Ammon's horn (tissue), 1 donor: ENCODE measurements at places on chromosomes 16 and 17.
A peak's percentile ranks its signal among the peaks of the same experiment; 100 is the strongest.

DNA sequence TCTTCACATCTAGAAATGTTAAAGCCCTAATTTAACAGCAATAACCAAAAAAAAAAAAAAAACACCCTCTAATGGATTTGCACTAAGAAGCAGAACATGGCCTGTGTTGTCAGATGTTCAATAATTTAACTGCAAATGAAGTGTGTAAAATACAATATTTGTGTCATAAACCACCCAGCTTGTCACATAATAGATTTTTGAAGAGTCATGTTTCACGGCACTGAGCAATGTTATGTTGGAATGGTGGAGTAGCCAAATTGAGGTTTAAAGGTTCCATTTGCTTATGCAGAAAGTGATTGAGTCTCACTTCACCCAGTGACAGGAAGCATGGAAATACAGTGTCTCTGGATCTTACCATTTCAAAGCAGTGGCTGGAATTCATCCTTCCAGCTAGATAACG lies 173.2 kb upstream of the XYLT1 start:
- no peak for DNase-seq

DNA sequence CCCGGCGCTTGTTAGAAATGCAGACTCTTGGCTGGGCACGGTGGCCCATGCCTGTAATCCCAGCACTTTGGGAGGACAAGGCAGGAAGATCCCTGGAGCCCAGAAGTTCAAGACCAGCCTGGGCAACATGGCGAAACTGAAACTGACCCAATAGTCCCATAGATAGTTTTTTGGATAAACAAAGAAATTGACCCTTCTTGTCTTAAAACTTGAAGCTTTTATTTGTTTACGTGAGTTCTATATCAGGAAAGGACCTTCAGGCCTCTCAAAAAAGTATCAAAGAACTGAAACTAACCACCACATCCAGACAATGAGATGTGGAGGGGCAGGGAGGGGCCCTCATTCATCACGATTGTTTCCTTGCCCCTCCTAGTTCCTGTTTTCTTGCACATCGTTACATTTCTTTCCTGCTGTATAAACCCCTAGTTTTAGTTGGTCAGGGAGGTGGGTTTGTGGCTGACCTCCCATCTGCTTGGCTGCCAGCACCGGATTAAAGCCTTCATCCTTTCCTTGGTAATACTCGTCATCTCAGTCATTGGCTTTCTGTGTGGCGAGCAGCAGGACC lies 29.9 kb upstream of the PRM1 start:
- DNase-seq = no peak

GRCh38 chr17:51912939-51913338 lies 245.6 kb downstream of the CA10 start:
- no peak for DNase-seq

GRCh38 chr17:66849851-66850580 lies 15.1 kb downstream of the CACNG5 start:
- no peak for DNase-seq

DNA sequence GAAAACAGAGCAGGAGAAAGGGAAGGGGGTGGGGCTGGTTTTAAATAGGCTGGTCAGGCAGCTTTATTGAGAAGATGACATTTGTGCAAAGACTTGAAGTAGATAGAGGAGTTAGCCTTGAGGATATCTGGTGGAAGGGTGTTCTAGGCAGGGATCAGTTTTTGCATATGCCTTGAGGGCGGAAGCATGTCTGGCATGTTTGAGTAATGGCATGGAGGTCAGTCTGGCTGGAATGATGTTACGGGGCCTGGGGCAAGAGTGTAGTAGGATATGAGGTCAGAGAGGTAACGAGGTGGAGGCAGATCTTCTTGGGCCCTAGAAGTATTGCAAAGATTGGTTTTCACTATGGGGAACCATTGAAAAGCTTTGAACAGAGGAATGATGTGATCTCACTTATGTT lies 4.8 kb downstream of the RABEP1 start:
- no peak for DNase-seq

- no peak for DNase-seq
Measured at GRCh38 chr17:76659928-76660655, 16.5 kb upstream of the ST6GALNAC1 start.

GRCh38 chr16:79317521-79317920 lies 283.0 kb downstream of the MAF start:
- no peak for DNase-seq

- DNase-seq = no peak
Measured at GRCh38 chr16:1199347-1200013, 25.6 kb downstream of the TPSG1 start.

DNA sequence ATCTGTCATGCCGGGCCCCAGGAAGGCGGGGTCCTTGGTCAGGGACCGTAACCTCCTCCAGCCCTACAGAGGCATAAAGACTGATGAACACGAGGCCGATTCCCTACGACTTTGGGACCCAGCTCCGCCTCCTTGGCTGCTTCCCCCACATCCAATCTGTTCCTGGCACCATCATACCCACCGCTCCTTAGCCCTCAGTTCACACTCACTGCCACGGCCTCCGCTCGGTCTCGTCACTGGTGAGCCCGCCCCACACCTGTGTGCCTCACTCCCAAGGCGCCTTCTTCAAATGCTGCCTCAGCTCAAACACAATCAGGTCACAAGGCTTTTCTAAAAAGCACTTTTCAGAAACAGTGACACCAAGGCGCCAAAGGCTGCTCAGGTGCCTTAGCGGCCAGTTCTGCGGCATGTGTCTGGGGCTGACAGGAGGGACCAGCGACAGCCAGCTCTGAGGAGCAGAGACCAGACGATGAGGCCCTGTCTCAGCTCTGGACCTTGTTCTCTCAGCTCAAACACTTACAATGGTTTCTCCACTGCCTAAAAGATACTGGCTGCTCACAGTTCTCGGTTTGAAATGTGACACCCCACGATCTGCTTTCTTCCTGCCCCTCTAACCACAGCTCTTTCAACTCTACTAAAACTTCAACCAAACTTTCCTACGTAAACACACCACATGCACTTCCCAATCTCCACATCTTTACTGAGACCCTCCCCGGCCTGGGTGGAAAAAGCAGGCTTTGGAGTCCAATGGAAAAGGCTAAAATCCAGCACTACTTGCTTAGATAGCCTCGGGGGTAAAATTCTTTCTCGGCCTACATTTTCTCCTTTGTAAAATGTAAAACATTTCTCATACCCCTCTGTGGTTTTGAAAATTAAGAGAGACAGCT lies 33.2 kb downstream of the CYB5D2 start:
- no peak for DNase-seq

GRCh38 chr16:30569746-30570635 lies 1.5 kb downstream of the ZNF688 start:
- no peak for DNase-seq

DNA sequence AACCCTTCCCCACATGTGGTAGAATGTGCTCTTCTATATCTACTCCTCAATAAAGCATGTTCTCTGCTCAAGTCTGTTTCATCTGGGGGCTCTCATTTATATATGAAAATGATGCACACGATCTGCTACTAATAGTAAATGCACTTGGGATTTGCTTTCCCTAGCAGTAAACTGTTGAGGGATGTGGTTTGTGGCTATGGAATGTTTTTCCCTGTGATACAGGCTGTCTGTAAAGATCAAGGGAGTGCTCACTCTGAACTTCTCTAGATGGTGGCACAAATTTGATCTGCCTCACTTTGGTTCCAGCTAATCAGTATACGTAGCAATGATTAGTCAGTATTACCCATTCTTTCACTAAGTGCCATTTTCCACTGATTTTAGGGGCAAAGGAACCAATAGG lies 18.8 kb downstream of the TAC4 start:
- DNase-seq = no peak

- DNase-seq = peak; percentile 13
Measured at GRCh38 chr16:60741810-60742209, 1294.4 kb downstream of the CDH8 start.

DNA sequence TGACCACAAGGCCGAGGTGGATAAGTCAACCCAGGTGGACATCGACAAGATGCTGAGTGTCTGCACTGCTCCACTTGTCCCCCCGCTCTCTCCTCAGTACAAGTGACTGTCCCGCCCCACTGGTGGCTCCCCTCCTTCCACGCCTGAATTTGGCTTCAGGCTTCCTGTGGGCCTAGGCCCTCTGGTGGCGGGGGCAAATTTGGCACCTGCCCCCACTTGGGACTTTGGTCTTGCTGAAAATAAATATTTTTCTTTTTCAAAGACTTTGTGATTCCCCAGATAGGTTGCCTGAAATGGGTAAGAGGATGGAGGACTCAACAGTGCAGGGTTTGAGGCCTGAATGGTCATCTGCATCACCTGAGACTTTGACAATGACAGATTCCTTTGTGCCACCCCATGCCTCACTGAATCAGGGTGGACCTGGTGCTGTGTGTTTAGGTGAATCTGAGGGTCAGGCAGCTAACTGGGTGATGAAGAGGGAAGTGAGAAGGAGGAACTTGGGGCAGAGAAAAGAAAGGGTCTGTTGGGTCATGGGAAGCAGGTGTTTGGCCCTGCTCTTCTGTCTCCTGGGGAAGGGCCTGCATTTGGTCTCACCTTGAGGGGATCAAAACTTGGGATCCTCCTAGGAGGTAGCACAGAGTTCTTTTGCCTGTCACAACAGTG lies 2.0 kb downstream of the C16orf86 start:
- DNase-seq = no peak

DNA sequence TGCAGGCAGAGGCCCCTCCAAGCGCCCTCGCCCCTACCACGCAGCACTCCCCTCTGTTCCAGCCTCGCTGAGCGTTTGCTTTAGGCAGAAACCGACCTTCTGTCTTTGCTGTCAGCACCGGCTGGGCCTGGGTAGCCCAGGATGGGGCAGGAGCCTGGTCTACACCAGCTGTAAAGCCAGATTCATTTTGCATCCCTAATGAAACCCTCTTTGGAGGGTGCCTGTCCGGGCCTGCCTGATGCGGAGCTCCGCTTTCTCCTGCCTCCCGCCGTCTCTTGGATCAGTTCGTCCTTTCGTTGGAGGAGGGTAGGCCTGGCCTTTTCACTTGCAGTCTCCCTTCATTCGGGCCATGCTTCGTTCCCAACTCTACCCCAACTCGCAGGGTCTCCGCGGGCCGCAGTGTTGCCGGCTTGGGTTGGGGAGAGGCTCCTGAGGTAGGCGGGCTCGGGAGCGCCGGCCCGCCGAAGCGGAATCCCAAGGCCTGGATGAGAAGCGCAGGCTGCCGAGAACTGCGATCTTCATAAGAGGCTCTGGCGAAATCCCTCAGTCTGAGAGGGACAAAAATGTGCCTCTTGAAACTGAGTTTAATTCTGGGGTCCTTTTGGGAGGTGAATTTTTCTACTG lies 4.8 kb upstream of the HOXB8 start:
- no peak for DNase-seq

DNA sequence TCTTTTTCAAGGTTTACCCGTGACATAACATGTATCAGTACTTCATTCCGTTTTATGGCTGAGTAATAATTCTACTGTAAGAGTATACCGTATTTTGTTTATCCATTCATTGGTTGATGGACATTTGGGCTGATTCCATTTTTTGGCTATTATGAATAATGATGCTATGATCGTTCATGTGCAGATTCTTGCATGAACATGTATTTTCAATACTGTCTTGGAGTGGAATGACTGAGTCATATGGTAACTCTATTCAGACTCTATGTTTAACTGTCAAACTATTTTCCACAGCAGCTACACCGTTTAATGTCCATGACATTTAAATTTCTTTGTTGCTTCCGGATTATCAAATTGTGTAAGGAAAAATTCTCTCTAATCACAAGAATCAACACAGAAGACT lies 17.9 kb downstream of the BFAR start:
- no peak for DNase-seq

- DNase-seq = peak; percentile 37
Measured at GRCh38 chr16:825341-826061, 25.0 kb upstream of the GNG13 start.

- no peak for DNase-seq
Measured at GRCh38 chr17:28648698-28649097, 3.7 kb upstream of the BLTP2 start.

DNA sequence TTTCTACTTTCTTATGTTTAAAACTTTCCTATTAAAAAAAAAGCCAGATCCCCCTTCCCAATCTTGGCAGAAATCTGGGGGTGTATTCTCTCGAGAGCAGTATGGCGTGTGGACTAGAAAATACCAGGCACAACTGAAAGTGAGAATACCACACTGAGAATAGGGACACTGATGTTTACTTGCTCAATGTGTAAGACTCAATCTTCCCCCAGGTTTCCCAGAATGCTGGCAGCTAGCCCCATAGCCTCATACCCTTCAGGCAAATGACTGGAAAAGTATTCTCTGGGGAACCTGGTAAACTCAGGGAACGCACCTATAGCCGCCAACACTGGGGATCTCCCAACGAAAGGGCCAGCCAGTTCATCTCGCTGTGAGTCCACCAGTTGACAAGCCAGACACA lies 15.3 kb downstream of the ZZEF1 start:
- DNase-seq = no peak

GRCh38 chr16:22968931-22969330 lies 155.0 kb downstream of the HS3ST2 start:
- no peak for DNase-seq

GRCh38 chr16:73204359-73205152 lies 156.6 kb upstream of the ZFHX3 start:
- no peak for DNase-seq

DNA sequence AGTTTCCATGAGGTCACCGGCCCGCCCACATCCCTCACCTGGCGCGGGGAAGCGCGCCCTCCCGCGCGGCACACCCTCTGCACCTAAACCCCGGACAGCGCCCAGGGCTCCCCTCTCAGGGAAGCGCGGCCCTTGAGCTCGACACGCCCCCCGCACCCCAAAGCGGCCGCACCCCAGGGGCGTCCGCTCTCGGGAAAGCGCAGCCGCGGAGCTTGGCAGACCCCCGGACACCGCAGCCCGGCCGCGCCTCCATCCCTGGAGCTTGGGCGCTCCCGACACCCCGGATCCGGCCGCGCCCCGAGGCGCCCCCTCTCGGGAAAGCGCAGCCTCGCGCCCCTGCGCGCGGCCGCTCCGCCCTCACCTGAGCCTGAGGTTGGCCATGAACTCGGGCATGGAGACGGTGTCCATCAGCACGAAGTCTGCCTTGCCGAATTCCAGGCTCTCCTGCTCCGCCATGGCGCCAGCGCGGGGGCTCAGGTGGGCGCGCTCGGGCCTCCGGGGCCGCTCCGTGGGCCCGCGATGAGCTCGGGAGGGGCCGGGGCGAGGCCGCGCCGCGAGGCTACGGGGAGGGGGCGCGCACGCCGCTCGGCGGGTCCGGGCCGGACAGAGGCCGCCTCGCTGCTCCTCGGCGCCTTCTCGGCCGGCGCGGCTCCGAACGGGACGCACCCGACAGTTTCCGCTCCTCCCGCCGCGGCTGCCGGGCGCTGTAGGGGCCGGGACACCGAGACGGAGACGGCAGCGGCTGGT lies at the start of gene MYO1D:
Gene MYO1D, minus strand, starts transcription at position 708 of the 747 bp plus-strand sequence. Its CDS starts 252 bp downstream, at position 456.
- DNase-seq = peak; percentile 27

DNA sequence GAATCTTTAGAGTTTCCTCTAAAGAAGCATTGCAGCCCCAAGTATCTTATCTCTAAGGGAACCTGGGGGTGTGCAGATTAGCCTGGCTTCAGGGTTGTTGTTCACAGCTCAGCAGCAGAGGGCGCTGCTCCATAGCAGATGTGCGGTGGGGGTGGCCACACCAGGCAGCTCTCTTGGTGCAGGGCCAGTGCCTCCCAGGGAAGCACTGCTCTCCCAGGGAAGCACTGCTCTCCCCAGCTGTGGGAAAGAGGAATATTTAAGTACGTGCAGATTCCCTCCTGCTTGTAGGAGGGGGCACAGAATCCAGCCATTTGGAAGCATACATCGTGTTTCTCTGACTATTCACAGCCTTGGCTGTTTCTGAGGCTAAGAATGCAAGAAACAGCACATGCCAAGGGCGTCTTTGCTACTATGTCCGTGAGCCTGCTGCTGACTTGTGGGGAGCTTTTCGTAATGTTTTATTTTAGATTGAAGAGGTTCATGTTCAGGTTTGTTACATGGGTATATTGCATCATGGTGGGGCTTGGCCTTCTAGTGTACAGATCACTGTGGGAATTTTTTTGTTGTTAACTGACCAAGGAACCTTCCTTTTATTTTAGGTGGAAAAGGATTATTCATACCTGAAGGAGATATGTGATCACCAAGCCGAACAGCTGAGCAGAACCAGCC lies 217.8 kb downstream of the SPECC1 start:
- DNase-seq = peak; percentile 95
